ENCODE measurements at places on chromosomes 6 and 20.

GRCh38 chr20:21808863-21809664, 103.6 kb downstream of the PAX1 start:
- DNase-seq = peak; percentile 54

- no peak for DNase-seq
These were observed 37.0 kb downstream of the FOXF2 start for GRCh38 chr6:1426416-1426815.

DNA sequence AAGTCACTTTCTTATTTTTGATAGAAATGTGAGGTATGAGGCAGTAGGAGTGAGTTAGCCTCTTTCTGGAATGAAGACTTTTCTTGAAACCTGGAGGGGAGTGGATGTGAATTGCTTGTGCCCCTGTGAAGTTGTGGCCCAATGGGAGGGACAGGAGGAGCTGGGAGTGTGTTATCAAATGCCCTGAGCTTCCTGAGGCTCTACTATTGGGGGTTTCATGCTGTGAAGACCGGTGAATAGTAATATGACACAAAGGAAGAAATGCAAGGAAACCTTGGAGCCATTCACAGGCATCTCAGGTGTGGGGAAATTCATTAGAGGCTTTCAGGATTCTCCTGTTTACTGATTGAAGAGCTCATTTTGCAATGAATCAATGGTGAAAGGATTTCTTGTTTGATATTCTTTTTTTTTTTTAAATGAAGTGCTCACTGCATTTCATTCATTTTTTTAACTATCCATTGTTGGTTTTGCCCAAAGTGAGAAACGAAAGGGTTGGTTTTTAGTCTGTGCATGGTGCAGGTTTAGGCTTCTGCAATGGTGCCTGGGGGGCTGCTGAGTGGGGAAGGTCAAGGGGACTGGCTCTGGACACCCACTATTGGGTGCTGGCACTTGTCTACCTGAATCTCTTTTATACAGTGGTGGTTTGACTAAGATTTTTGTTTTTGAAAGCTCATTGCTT, 8.2 kb downstream of the RNF144B start:
- DNase-seq = no peak

GRCh38 chr6:53300656-53301551, 47.8 kb downstream of the ELOVL5 start:
- DNase-seq = peak; percentile 36

DNA sequence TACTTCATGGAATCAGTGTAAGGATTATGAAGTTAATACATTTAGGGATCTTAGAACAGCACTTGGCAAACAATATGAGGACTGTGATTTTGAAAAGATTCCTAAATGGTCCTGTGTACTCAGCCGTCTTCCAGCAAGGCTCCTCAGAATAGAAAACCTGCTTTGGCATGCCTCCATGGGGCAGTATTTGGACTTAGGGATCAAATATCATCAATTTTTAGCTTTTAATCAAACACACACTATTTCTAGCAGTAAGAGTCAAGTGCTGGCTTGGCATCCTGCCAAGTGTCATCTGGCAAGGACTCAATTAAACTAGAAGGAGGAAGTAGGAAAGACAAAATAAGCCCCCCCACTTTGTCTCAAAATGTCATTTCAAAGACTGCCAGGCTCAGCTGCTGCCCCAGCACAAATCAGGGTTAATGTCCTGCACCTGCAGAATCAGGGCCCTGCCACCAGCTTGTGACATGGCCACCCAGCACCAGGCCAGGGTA, 40.8 kb downstream of the IYD start:
- DNase-seq = no peak

DNA sequence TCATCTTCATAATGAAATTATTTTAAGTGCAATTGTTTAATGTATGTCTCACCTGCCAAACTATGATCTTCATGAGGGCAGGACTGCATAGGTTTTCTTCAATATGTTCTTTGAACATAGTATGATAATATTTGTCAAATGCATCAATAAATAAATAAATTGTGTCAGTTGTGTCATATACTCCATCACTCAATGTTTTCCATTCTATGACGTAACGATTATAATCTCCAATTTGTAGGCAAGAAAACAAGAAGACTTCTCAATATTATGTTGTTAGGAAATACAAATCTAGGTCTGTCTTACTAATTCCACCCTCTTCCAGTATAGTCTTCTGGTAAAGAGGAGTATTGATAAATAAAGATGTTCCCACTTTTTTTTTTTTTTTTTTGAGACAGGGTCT, 858.1 kb downstream of the MAFB start:
- no peak for DNase-seq

- peak; percentile 50 for DNase-seq
These were observed 50.1 kb upstream of the ASF1A start for GRCh38 chr6:118843685-118844390.

- DNase-seq = peak; percentile 55
These were observed 27.1 kb upstream of the SYNCRIP start for GRCh38 chr6:85669735-85670194.

- DNase-seq = no peak
These were observed 45.8 kb upstream of the VSTM2L start for GRCh38 chr20:37856932-37857660.

DNA sequence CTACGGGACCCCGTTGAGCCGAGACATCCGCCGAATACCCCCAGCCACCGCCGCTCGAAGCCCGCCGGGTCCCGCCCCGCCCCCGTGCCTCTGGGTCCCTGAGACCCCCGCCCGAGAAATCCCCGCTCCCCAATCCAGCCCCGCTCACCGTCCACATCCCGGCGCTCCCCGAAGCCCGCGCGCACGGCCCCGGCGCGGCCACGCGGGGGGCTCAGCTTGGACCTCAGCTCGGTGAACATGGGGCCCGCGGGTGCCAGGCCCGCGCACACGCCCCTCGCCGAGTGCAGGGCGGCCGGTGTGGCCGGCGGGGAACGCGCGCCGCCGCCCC, 249 bp downstream of the SAMD10 start:
- no peak for DNase-seq

GRCh38 chr6:1326535-1327121, 14.7 kb downstream of the FOXQ1 start:
- DNase-seq = no peak

DNA sequence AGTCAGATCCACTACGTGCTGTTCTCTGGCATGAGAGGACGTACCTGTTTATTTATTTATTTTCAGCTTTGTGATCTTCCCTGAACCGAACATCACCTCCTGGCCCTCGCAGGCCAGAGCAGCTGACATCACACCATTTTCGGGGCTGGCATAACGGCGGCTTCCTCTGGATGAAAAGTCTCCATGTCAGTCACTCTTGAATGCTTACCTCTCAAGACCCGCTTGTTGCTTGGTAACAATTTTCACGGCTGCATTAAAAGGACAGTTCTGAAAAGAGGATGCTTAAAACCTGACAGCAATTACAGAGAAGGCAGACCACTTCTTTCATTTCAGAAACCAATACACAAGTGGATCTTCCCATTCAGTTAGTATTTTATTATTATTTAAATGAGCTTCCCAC, 159.8 kb upstream of the CDH4 start:
- no peak for DNase-seq

DNA sequence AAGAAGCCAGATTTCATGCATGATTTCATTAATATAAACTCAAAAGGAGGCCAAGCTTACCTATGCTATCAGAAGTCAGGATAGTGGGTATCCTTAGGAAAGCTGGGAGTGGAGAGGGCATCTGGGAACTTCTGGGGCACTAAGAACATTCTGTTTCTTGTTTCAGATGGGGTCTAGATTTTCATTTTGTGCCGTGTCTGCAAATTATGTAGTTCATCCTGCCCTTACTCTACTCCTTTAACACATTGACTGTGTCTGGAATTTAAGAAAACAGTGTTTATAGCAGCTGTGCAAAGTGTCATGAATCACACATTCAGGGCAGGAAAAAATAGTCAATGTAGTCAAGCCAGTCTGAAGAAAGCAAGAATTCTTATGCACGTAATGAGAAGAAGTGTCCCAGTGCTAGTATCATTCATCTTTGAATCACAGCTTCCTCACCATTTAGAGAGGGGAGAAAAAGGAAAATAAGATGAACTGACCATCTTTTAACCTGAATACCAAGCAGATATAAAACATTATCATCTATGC, 11.6 kb upstream of the SPTLC3 start:
- no peak for DNase-seq

GRCh38 chr6:15464211-15464725, 198.6 kb downstream of the DTNBP1 start:
- DNase-seq = peak; percentile 62

DNA sequence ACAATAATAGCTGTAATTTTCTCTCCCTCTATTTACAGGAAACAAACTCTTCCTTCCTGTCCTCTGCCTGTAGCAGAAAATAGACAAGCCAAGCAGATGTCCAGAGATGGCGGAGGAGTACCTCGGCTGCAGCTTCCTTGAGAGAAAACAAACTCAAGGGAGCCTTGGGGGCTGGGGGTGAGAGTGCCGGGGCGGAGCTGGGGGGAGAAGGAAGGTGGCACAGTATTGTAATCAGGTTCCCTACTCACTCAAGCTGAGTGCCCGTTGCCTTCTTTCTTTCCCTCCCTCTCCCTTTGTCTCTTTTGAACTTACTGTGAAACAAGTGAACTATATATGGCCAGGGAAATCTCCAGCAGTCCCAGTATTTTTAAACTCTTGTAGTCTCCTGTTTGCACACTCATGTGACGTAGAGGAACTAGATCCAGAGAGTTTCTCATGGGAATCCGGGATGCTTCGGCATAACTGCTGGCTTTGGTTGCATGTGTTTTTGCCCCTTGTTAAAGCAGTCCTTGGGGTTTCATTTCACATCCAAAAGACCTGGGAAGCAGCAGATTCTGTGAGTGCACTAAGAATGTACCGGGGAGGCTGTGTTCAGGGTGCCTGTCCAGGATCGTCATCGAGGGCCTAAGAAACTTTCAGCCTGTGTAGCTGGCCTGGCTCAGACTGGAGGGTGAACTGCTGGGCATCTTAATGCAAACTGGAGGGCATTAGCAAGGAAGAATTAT, 44.6 kb upstream of the HDDC2 start:
- DNase-seq = peak; percentile 10

GRCh38 chr6:166341464-166341863, 881 bp downstream of the SFT2D1 start:
- DNase-seq = no peak

- DNase-seq = peak; percentile 70
These were observed 77.2 kb downstream of the BACH2 start for GRCh38 chr6:90219209-90219985.

DNA sequence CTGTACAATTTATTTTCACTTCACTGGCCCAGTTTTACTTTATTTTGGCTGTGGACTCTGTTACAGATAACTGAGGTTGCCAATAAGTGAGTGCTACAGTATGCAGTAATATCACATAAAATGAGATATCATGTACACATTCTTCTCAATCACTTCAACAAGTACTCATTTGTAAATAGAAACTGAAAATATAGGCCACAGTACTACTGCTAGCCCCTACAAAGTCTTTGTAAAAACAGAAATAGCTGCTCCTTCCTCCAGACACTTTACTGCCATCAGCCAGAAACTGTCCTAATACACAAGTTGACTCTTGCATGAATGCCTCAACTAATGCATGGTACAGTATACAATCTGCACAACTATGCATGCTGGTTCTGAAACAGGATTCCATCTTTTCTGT, 9.2 kb downstream of the DTNBP1 start:
- DNase-seq = no peak

- DNase-seq = no peak
These were observed 51.3 kb downstream of the DAAM2 start for GRCh38 chr6:39843305-39844020.

- DNase-seq = peak; percentile 80
These were observed 211.6 kb upstream of the ZNF184 start for GRCh38 chr6:27684264-27685211.

DNA sequence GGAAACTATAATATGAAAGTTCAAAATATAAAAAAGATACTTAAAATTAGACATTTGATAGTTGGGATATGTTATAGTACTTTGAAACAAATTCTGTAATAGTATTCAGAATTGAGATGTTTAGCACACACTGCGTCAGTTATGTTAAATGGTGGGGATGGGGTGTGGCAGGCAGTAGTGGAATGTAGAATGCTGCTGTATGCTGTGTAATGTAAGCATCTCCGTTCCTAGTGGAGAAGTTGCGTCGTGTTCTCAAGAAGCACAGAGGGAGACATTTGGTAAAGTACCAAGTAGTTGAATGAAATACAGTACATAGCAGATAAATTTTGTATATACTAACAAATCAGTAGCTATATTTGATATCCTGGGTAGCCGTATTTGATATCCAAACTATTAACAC, 192.4 kb downstream of the ZFAND3 start:
- no peak for DNase-seq

GRCh38 chr6:85404564-85405174, 45.2 kb upstream of the NT5E start:
- DNase-seq = no peak

- DNase-seq = no peak
These were observed 84.4 kb downstream of the MAP7 start for GRCh38 chr6:136465766-136466303.

GRCh38 chr6:15793288-15793687, 130.5 kb upstream of the DTNBP1 start:
- DNase-seq = no peak

DNA sequence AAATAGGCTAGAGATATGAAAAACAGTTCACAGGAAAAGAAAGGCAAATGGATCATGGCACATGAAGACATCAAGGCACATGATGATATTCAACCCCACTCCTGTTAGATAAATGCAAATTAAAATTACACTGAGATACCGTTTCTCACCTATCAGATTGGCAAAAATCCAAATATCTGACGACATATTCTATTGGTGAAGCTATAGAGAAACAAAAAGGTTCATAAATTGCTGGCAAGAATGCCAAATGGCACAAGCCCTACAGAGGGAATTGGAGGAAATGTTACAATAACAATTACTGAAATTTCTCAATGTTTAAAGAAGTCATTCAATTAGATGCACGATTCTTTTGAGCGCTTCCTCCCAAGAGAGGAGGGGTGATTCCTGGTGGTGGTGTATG, 45.3 kb upstream of the DSN1 start:
- no peak for DNase-seq

DNA sequence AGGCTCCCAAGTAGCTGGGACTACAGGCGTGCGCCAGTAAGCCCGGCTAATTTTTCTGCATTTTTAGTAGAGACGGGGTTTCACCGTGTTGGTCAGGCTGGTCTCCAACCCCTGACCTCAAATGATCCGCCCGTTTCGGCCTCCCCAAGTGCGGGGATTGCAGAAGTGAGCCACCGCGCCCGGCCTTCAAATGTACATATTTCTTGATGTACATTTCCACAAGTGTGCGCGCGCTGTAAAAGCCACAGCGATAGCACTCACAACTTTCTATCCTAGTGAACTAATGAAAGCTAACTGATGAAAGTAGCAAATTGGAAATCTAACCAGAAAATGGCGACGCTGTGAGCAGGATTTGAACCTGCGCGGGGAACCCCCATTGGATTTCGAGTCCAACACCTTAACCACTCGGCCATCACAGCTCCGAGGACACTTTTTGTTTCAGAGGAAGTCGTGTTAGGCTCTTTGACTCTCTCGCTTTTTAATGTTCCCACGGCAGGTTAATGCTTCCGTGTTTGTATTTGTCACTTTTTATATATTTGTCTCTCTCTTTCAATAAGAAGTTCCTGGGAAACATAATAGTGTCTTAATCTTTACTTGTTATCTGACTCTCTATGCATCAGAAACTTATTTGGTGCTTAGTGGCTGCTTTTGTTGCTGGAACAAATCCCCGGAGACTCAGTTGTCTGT, 199.4 kb upstream of the ZNF184 start:
- peak; percentile 72 for DNase-seq

Data from activated naive CD4-positive, alpha-beta T cell treated with anti-CD3 and anti-CD28 coated beads for 36 hours (primary cell).